ENCODE measurements at places on chromosomes 2 and 18.

GRCh38 chr2:239402666-239403065, 1.8 kb upstream of the HDAC4 start:
- DNase-seq, result no peak

- no peak for DNase-seq
These were observed 31.7 kb upstream of the SERTAD2 start for GRCh38 chr2:64685430-64685829.

DNA sequence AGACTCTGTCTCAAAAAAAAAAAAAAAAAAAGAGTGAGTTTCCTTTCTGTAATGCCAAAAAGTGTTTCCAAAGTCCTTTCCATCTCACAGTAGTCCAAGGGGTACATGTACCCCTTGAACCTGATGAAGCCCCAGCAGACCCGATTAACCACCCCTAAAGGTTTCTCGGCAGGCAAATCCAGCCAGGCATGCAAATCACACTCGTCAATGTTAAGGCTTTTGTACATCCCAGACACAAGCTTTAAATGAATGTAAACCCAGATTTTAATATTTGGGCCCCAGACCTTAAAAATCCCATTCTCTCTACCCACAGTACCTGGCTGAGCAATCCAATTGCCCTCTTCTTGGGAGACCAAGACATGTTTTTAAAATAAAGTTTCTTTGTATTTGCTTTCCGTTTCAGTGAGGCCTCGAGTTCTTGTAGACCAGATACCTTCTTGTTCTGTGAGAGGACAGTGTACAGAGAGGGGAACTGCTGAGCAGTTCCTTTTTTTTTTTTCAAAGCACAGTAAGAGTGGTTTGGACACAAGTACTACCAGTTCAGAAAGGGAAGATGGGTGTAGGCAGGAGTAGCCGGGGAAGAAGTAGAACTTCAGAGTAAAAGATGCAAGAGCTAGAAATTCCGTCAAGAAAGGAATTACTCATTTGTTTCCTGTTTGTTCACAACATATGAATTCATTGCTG, at the start of gene NLRC4:
Gene NLRC4 (minus strand): TSS at position 465 of the 684 bp plus-strand sequence. CDS start 8,111 bp downstream, outside the sequence.
- DNase-seq, result no peak

DNA sequence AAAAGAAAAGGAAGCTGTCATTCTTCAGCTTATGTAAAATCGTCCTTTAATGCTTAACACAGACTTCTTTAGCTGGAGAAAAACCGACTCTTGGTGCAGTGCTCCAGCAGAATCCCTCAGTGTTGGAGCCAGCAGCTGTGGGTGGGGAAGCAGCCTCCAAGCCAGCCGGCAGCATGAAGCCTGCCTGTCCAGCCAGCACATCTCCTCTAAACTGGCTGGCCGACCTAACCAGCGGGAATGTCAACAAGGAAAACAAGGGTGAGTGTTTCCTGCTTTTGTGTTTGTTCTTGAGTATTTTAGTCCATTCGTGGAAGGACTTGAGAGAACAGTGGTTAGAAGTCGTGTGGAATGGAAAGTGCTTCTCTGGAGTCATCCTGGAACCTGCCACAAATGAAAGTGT, 38.9 kb downstream of the KDM3A start:
- DNase-seq, result no peak

- DNase-seq, result no peak
These were observed 44.2 kb upstream of the DYNC2LI1 start for GRCh38 chr2:43729491-43730174.

DNA sequence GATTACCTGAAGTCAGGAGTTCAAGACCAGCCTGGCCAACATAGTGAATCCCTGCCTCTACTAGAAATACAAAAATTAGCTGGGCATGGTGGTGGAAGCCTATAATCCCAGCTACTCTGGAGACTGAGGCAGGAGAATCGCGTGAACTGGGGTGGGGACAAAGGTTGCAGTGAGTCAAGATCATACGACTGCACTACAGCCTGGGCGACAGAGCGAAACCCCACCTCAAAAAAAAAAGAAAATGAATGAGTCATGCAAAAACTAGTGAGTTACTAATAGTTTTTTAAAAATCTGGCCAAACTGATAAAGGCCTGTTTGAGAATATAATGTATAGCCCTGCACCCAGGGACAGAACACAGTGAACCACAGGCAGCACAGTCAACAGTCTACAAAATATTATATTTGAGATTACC, 17.5 kb downstream of the AFG3L2 start:
- no peak for DNase-seq

- peak; percentile 96 for DNase-seq
These were observed 1.8 kb upstream of the TCF4 start for GRCh38 chr18:55589625-55590291.

GRCh38 chr18:77099485-77100370, 32.9 kb downstream of the MBP start:
- DNase-seq, result no peak

DNA sequence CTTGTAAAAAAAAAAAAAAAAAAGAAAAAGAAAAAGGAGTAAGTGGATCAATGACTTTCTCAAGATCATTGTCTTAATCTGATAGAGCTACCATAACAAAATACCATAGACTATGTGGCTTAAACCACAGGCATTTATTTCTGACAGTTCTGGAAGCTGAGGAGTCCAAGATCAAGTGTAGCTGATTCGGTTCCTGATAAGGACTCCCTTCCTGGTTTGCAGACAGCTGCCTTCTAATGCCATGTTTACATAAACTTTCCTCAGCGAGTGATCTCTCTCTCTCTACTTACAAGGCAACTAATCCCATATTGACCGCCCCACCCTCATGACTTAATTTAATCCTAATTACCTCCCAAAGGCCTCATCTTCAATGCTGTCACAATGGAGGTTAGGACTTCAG, 36.5 kb upstream of the SIX2 start:
- no peak for DNase-seq

- DNase-seq, result no peak
These were observed 98.4 kb upstream of the GULP1 start for GRCh38 chr2:188193230-188193629.

DNA sequence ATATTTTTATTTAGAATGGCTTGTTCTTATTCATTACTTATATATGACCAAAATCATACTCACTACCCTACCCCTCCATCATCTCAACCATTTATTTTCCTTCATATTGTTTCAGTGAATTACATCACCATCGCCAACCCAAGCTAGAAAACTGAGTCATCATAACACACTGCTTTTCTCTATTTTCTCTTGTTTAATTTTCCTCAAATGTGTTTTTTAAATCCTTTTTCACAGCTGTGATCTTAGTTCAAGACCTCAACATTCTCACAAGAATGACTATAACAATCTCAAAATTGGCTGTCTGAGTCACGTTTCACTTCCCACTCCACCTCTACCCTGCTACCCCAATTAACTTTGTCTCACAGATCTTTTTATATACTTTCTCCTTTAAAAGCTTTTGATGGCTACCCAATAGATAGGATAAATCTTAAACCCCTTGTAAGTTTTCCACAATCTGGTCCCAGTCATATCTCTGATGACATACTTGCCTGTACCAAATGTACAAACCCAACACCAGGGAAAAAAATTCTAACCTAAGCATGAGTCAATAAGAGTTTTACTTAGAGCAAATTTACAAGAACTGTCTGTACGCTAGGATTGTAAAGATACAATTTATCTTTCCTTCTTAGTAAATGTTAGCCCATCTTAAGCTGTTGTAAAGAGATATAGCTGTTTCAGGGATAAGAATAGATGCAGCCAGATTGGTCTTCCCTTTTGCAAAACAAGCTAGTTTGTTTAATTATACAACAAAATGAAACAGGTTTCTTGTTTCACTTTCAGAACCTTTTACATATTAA, 635.1 kb upstream of the SLC39A10 start:
- no peak for DNase-seq

DNA sequence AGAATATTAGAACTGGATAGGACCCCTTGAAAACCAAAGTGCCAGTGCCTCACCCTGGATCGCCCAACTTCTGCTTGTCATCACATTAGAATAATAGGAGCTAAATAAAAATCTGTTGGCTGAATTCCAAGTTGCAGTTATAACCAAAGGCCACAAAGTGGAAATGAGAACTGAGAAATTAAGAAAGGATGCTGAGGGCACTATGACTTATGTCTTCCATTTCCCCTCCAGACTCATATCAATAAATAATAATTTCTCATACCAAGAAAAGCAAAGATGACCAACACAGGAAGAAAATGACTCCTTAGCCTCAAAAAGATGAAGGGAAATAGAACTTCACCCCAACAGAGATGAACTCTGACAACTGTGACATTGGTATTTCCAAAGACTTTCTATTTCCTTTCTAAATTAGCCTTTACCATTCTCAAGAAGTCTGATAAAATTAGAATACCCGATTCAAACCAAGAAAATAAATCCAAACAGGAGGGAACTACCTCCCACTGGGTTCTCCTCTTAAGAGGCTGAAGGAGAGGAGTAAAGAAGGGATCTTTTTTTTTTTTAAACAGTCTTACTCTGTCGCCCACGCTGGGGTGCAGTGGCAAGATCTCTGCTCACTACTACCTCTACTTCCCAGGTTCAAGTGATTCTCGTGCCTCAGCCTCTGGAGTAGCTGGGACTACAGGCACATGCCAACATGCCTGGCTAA, 46.5 kb upstream of the EPG5 start:
- no peak for DNase-seq

DNA sequence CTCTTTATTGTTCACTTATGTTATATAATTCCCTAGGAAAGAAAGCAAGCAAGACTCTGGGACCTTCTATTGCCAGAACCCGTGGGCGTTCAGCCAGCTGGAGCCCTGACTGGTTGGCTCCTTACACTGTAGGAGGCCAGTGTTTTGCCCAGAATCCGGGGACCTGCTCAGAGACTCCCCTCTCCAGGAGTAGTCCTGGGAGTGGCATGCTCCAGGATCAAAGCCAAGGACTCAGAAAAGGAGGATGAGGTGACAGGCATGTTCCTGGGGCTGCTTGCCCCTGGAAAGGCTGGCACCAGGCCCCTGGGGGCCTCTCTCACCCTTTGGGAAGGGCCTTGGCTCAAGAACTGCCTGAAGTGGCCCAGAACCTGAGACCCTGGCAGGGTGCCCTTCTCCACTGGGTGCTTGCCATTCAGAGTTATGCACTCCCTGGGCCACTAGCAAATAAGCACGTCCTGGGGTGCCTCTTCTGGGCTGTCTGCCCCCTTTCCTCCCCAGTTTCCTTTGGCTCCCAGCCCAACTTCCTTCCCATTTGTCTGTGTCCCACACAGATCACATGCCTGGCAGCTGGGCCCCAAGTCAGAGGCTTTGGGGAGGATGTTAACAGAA, 19.6 kb upstream of the KIF3C start:
- no peak for DNase-seq

GRCh38 chr18:54964741-54965140, 5.5 kb upstream of the CCDC68 start:
- DNase-seq, result no peak

GRCh38 chr2:52668724-52669123, 1098.9 kb upstream of the CHAC2 start:
- DNase-seq, result no peak

- no peak for DNase-seq
These were observed 207.5 kb downstream of the LRRTM4 start for GRCh38 chr2:77314721-77315120.

DNA sequence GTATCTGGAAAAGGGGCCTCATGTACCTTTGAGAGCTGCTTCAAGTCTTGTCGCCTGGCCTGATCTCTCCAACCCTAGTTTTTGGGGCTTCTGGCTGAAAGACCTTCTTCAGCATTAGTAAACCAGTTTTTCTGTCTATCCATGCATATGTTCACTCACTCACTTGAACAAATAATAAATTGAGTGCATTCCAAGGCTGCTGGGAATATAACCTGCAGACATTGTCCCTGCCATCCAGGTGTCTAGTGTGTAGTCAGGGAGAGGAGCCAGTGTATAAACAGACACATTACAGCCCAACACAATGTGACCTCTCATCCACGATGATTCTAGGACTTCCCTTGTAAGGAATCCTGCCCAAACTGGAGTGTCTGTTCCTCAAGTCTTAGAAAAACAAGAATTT, 262.1 kb downstream of the PRKCE start:
- no peak for DNase-seq

All from NCI-H2171 (cell line).